ENCODE measurements at places on chromosomes 1 and 21.

GRCh38 chr1:190277107-190277506 lies 200.6 kb downstream of the BRINP3 start:
- no peak for DNase-seq

- DNase-seq = no peak
Observed at GRCh38 chr21:45598666-45599065, 44.9 kb upstream of the PCBP3 start.

DNA sequence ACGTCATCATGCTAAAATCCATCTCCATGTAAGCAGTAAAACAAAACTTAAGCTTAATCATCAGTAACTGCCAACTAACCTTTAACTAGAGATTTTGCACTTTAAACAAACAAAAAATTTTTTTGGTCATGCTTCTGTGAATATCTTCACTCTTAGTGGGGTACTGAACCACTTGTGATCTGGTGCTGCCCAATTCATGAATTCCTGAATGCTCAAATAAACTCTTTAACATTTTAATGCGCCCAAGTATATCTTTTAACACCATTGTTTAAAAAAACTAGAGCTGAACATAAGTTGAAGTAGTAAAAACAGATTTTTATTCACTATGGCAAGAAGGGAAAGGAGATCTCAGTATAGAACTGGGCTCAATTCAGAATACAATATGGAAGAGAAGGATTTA lies 196.9 kb upstream of the USP24 start:
- DNase-seq = no peak

DNA sequence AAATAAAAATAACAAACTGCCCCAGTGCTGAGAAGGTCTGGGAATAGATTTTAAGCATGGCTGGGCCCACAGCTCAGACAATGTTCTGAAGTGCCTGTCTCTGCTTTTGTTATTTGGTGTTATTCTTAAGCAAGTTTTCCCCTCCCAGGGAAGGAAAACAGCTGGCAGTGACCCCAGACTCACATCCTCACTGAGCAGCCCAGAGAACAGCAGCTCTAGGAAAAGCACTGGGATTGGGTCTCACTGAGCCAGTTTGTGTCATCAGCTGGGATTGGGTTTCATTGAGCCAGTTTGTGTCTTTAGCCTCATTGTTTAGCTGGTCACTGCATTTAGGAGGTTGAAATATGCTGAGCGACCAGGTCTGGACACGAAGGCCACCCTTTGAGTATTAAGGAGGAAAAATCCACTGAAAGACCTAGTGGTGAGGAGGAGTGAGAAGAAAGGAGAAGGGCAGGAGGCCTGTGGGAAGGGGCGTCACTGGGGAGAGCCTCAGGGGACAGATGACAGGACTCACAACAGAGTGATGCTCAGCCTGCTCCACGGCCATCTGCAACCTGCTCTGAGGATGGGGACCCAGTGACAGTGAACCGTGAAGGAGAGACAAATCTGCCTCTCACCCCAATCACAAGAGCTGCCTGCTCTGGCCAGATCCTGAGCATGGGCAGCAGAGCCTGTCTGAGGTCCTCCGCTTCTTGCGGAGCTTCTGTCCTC lies 103.8 kb downstream of the TOMM20 start:
- no peak for DNase-seq

Data from T47D (cell line).